ENCODE measurements at places on chromosomes 16 and 17.

DNA sequence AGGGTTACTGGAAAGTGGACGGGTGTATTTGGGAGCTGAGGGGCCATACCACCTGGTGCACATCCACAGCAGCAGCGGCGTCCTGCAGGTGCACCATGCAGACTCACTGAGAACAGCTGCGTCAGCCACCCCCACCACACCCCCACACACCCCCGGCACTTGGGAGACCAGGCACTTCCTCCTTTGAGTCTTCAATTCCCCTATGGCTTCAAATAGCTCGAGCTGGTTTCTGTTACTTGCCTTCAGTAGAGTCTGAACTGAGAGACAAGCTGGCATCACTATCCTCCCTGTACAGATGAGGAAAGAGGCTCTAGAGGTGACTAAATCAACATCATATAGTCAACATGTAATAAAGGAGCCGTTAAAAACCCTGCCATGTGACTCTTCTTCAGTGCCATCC lies 15.4 kb downstream of the CUEDC1 start:
- DNase-seq, result no peak

DNA sequence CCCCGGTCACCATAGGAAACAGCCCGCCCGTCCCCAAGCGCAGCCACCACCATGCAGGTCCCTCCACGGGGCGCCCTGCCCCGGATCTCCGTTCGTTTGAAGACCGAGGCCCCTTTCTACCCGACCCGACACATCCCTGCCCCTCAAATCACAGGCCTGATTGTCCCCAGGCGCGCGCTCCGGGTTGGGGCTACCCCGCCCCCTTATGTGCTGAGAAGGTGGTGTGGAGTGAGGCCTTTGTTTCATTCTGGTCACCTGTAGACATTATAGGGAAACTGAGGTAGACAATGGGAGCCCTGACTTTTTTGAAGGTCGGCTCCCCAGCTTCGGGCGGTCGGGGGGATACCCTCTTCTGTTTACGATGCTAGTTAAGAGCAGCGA lies 763 bp upstream of the ACTG1 start:
- no peak for DNase-seq

GRCh38 chr16:845351-845745 lies 44.8 kb upstream of the GNG13 start:
- DNase-seq, result no peak

GRCh38 chr16:28304214-28304613 lies 11.9 kb downstream of the SBK1 start:
- DNase-seq, result no peak

DNA sequence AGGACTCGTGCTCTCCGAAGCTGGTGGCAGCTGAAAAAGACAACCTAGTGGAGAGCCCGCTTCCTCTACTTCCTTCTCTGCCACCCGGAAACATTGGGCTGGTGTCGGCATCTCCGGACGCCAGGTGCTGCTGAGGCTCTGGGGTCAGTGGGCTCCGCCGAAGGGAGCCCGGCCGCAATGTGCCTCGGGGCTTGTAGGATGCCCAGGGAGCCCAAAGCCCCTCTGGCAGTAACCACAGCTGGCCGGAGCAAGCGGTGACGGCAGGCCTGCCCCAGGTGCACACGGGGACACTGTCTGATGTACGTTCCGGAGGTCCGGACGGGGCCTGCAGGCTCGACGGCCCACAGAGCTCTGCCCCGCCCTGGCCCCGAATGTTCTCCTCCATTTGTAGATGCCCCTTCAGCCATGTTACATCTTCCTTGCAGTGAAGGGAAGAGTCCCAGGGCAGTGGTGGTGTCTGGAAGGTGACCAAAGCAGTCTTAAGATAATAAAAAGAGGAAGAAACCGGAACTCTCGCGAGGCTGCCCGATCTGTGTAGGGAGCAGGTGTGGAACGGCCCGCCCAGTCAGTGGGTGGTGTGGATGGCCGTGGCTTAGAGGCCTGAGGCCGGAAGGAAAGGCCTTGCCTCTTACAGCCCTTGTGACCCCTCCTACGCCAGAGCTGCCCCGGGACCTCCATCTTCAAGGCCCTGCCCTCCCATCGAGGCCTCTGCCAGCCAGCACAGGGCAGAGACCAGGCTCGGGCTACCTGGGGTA lies 22.6 kb downstream of the NDUFAF8 start:
- DNase-seq, result no peak

GRCh38 chr17:77540975-77541374 lies 400.2 kb downstream of the SEC14L1 start:
- DNase-seq, result no peak

DNA sequence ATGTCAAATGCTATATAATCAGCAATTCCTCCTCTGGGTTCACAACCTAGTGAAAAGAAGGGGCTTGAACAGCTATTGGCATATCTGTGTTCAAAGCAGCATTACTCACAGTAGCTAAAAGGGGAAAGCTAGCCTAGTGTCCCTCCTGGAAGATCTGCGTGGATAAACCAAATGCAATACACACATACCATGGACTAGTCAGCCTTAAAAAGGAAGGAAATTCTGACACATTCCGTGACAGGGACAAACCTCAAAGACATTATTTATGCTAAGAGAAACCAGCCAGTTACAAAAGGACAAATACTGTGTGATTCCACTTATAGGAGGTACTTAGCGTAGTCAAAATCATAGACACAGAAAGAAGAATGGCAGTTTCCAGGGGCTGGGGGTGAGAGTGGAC lies 90.1 kb downstream of the XYLT1 start:
- DNase-seq, result no peak

DNA sequence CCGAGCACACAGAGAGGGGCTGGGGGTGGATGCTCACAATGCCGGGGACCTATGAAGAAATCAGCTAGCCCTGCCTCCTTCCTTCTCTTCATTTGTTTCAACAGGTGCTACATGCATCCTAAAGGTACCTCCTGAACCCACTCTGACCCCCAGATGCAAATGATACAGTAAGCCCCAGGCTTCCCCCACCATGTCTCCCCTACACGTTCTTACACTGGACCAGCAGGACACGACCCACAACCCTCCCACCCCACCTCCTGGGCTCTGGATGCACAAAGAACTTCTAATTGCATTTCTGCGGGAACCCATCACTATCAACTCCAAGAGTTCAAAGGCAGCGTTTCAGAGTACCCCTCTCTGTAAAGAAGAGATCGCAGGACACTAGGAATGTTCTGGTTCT lies 2.1 kb downstream of the XYLT1 start:
- no peak for DNase-seq

- DNase-seq, result peak; percentile 9
Measured at GRCh38 chr16:75267631-75268264, 16.3 kb upstream of the BCAR1 start.

DNA sequence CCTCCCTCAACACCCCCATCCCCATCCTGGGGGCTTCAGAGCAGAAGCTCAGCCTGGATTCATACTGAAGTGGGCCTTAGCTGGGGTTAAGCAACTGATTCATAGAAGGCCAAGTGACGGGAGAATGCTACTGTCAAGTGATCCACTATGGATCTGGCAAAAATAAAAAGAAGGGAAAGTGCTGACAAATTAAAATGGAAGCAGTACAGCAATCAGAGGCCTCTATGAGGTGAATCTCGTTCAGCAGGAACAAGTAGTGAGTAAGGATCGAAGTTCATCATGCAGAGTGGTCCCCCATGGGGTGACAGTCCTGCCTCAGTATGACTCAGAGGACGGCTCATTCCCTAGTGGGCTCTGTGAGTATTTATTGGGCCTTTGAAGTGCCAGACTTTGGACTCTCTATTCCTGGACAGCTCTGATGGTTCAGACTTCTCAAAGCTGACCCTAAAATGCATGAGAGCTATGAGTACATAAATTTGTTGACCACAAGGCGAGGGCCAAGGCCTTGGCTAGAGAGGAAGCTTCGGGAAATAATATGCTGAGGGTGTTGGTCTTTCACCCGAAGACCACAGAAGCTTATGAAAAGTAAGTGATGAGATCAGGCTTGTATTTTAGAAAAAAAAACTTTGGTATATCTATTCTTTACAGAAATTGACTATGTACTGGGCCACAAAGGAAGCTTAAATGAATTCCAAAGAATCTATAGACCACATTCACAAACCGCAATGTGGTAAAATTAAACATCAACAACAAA lies 5.3 kb upstream of the NSMCE1 start:
- no peak for DNase-seq

DNA sequence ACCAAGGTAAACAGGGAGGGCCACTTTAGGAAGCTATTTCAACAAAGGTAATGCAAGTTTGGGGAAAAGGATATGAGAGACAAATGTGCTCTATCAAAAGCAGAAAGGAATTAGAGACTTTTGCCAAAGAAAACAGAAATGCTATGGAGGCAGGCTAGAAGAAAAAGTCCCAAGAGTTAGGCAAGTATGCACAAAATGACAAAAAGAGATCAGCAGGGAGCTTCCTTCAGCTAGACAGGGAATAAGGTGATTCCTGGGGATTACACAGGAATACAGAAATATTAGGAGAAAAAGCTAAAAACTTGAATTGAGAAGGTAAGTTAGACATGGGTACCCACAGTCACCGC lies 2.4 kb downstream of the FXR2 start:
- no peak for DNase-seq

DNA sequence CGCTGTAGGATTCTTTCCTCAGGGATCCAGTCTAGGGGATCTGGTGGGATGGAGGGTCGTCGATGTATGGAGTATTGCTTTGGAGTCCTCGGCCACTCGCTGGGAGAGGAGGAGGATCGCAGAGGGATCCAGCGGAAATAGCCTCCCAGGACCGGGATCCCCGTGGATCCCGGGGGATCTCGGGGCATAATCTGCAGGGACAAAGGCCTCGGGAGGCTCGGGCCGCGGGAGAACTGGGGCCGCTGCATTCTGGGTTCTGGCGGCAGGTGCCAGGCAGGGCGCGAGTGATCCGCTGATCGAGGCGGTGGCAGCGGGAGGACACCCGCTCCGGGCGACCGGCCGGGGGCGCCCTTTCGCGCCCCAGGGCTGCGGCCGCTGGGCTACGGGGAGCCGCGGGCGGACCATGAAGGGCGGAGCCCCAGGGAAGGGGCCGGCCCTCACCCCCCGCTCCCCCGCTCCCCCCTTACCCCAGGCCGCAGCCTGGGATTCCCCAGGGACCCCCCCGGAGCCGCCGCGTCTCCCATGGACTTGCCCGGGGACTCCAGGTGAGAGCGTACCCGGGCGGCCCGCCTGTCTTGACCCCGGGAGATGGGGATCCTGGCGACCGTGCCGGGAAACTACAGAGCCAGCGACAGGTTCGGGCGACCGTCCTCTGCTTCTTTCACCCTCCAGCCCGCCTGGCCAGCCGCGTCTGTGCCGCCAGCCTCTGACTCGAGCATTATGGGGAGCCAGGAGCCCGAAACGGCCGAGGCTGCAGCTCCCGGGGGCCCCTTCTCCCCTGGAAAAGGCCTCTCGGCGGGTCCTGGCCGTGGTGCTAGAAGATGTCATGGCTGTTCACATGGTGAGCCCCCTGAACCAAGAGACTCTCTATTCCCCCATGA lies 604 bp downstream of the PRR14 start:
- peak; percentile 61 for DNase-seq

DNA sequence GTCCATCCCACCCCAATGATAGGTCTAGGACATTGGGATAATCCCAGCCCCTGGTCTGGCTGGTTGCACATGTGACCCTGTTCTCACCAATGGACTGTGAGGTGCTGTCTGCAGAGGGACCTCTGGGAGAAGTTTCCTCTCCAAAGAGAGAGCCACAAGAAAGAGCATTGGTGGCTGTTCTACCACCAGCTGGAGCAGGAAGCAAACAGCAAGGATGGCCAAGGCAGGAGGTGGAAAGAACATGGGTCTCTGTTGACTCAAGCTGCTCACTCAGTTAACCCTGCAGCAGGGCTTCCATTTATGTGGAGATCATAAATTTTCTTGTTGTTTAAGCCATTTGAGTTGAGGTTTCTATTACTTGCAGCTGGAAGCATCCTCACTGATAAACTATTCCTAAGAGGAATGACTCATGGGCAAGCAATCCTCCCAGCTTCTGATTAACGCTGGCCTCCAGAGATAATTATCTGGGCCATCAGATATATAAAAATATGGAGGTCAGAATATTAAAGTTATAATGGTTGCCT lies 52.6 kb downstream of the CYB5B start:
- no peak for DNase-seq

GRCh38 chr16:19589771-19590302 lies 34.3 kb downstream of the VPS35L start:
- DNase-seq, result no peak

DNA sequence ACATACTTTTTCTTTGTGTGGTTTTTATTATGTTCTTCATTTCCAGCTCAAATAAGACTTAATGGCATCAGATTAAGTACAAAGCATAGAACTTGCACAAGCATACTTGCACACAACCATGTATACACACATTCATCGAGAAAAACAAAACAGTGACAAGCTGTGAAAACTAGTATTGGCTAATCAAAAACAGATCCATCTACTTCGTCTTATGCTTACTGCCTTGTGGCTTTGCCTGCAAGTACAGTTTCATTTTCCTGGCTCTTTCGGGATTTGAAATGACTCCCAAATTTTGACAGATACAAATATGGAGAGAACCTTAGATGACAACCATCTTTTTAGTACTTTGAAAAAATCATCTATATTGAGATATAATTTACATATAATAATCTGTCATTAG lies 338.3 kb downstream of the BCAS3 start:
- no peak for DNase-seq

GRCh38 chr17:7213895-7214299 lies 5.7 kb downstream of the DLG4 start:
- peak; percentile 98 for DNase-seq

DNA sequence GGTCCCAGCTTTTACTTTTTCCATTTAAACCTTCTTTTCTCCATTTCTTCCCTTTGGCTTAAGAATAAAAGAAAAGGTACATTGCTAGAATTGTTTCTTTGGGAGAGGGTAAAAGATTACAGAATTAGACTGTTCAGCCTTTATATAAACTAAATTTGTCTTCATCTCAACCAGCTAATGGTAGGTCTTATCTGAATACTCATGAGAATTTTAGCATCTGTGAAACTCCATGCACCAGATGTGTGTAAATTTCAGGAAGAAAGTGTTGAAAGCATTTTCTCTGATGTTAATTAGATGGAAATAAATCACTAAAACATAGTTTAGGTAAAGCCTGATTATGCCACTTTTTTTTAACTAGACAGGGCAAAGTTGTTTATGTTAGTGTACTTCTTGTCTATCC lies 24.9 kb downstream of the NQO1 start:
- no peak for DNase-seq

- DNase-seq, result no peak
Measured at GRCh38 chr17:77146246-77146632, 5.5 kb downstream of the SEC14L1 start.

DNA sequence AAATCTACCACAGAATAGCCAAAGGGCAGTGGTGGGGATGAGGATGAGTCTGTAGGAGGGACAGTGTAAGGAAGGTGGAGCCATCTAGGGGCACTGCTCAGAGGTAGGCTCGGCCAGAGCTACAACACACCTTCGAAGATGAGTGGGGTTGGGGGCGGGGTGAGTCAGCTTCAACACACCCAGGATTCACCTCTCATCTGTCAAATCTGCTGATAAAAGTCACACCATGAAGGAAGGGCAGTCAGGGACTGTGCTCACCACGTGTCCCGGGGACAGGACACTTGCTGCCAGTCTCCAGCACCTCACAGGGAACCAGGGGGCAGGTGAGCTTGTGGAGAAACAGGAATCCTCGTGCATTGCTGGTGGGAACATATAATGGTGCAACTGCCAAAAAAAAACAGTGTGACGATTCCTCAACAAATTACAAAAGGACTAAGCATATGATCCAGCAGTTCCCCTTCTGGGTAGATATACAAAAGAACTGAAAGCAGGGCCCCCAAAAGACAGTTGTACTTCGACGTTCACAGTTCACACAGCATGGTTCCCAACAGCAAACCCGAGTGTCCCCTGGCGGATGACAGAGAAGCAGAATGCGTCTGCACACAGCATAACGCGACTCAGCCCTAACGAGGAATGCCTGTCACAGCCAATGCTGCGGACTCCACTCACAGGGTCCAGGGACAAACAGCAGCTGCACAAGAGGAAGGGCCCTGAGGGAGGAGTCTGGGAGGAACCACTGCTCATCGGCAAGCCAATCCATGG lies 133.1 kb downstream of the ANKRD11 start:
- peak; percentile 85 for DNase-seq

Measured in retina (tissue), 1 donor.